ENCODE measurements at places on chromosomes 5 and 9.

GRCh38 chr9:32742296-32742695 lies 41.0 kb upstream of the TMEM215 start:
- no peak for DNase-seq

DNA sequence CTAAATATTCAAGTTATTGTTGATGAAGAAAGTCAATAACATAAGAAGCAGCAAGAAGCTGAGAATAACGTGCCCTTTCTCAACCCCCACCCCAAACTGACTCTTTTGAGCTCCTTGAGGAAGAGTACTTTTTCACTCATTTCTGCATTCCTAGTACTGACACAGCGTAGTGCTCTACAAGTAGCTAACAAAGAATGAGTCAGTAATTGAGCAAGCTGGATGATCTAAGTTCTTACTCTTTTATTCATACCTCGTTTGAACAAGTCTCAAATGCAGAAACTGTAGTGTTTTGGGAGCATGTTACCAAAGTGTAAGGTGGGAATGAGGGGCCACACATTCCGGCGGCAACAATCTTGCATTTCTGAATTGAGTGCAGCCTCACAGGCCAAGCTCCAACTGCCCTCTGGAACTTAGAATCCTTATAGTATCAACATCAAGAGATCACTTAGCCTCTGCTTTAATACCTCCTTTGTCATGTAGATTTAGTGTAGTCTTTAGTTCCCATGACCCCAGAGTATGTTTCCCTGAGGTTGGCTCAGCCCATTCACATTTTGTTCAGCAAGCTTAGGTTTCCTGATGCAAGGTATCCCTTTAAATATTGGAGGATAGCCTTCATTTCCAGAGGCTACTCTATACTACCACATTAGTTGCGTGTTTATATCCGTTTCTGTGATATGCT lies 152.0 kb downstream of the PRR16 start:
- DNase-seq: peak; percentile 83

- no peak for DNase-seq
These were observed 137.2 kb downstream of the C9orf50 start for GRCh38 chr9:129483415-129484351.

DNA sequence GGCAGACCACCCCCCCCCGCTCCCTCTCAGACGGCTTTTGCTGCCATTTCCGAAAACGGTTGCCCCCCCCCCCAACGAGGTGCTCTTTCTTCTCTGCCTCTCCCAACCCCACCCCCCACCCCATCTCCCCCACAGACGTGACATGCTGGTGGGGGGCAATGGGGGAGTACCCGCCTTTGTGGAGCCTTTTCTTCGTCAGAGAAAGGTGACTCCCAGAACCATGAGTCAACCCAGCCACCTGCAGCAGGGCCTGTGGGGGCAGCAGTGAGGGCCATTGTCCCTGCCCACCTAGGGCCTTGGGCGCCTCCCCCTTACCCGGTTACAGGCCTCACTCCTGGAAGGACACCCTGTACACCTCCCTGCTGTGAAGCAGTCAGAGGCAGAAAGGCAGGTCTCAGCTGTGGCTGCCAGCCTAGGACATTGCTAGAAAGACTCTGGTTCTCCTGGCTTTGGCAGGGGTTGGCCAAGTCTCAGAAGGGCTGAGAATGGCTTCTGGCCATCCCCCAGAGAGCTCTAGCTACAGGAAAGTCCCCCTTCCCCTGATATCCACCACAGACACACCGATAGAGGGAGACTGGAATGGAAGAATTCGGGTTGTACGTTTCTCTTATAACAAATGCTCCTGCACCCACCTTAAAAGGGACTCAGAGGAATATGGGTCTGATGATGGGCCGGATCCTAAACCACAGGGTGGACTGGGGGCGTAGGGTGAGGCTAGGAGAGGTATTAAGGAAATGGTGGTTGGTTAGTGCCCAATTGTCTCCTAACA lies 2.2 kb downstream of the DNAJB5 start:
- no peak for DNase-seq

GRCh38 chr9:131826053-131826452 lies 86.2 kb upstream of the RAPGEF1 start:
- no peak for DNase-seq

DNA sequence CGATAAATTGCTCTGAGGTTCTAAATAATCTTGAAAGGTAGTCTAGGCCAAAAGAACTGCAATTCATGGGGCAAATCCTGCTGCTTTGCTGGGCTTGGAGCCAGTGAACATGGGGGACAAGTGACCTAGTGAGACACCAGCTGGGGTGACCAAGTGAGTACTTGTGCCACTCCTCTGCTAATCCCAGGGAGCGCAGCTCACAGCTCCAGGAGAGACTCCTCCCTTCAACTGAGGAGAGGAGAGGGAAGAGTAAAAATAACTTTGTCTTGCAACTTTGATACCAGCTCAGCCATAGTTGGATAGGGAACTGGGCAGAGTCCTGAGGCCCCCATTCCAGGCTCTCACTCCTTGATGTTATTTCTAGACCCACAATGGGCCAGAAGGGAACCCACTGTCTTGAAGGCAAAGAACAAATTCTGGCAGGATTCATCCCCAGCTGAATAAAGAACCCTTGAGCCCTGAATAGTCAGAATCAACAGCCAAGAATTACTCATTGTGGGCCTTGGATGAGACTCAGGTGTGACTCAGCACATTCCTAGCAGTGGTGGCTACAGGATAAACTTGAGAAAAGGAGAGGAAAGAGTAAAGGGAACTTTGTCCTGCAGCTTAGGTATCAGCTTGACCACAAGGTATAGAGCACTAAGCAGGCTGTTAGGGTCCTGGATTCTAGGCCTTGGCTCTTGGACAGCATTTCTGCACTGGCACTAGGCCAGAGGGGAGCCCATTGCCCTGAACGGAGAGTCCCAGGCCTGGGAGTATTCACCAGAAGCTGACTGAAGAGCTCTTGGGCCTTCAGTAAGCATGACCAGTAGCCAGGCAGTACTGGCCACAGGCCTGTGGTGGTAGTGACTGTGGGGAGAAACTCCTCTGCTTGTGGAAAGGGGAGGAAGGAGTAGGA lies 288.3 kb upstream of the CDH18 start:
- DNase-seq: peak; percentile 60

GRCh38 chr9:4937446-4937845 lies 47.6 kb upstream of the JAK2 start:
- no peak for DNase-seq

- no peak for DNase-seq
These were observed 1.1 kb upstream of the CXXC5 start for GRCh38 chr5:139646912-139647505.

DNA sequence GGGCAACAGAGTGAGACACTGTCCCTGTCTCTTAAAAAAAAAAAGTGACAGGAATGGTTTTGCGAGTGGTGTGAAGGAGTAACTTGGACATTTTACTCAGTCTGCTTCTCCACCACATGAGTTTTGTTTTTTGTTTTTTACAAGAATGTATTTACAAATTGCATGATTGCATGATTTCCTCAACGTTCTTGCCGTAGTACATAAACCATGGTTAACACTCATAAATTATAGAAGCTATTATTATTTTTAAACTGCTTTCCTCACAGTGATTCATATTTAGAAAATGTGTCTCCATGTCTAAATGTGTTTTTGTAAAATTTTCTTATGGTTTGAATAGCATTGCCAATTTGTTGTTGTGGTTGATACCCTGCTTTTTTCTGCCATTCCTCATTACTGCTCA lies 220.0 kb downstream of the GOLPH3 start:
- no peak for DNase-seq

DNA sequence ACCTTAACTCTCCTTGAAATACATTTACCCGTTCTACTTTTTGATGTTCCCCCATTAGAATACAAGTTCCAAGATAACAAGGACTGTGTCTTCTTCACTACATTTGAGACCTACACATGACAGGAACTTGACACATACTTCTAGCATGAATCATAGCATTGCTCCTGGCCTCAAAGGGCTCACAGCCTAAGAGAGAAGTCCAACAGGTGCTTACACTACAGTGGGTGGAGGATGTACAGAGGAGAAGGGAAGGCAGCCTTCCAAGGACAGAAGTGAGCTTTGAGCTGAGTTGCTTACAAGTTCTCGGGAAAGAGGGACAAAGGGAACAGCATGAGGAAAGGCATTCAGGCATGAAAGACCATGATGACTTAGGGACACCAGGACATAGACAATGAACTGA lies 56.9 kb upstream of the MSX2 start:
- no peak for DNase-seq

DNA sequence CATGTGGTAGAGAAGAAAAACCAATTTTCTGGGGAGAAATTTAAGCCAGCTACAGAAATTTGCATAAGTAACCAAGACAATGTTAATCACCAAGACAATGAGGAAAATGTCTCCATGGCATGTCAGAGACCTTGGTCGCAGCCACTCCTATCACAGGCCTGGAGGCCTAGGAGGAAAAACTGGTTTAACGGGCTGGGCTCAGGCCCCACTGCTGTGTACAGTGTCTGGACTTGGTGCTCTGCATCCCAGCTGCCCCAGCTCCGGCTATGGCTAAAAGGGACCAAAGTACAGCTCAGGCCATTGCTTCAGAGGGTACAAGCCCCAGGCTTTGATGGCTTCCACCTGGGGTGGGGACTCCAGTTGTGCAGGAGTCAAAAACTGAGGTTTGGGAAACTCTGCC lies 1075.1 kb upstream of the CDH18 start:
- no peak for DNase-seq

DNA sequence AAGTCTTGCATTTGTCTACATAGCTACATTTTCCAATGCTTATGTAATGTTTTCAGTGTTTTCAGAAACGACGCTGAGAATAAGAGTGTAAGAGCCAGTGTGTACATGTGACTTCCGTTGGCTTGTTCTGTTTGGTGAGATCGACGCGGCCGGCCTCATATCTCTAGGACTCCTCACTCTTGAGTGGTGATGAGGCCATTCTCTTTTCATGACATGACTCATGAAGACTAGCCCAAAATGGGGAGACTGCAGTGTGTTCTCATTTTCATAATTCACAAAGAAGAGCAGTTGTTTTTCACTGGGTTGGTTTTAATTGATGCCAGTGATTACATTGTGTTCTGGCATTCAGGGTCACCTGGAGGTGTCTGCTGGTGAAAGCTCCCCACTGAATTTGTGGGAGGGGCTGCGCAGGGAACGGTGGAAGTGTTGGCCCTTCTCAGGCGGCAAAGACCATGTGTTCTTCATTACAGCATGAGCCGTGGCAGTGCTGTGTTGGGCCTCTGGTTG lies 131.5 kb upstream of the OTULINL start:
- peak; percentile 91 for DNase-seq

- DNase-seq: no peak
These were observed 478.0 kb downstream of the ENC1 start for GRCh38 chr5:74162524-74162923.

DNA sequence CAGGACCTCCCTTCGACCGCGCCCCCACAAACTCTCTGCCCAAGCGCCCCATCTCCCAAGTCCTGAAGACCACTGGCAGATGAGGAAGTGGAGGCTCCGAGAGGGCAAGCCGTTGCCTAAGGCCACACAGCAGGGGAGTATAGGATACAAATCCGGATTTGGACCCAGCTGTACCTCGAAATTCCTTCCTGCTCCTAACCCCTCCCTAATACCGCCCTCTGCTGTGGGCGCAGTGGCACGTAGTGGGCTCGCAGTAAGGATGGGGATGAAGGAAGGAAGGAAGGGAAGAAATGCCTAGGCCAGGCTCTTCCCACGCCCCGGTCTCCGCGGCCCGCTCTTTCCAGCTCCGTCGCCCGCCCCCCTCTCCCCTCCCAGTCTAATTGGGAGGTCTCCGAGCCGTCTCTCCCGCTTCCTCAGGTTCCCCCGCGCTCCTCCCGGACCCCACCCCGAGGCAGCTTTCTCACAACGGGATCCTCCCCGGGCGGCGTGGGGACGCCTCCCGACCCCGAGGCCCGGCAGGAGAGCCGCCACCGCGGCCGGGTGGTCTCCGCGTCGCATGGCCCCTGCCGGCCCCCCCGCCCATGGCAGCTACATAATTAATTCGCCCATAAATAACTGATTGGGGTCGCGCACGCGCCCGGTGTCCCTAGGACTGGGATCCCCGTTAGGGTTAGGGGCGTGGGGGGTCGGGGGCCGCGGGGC lies 138.9 kb downstream of the C9orf50 start:
- no peak for DNase-seq

DNA sequence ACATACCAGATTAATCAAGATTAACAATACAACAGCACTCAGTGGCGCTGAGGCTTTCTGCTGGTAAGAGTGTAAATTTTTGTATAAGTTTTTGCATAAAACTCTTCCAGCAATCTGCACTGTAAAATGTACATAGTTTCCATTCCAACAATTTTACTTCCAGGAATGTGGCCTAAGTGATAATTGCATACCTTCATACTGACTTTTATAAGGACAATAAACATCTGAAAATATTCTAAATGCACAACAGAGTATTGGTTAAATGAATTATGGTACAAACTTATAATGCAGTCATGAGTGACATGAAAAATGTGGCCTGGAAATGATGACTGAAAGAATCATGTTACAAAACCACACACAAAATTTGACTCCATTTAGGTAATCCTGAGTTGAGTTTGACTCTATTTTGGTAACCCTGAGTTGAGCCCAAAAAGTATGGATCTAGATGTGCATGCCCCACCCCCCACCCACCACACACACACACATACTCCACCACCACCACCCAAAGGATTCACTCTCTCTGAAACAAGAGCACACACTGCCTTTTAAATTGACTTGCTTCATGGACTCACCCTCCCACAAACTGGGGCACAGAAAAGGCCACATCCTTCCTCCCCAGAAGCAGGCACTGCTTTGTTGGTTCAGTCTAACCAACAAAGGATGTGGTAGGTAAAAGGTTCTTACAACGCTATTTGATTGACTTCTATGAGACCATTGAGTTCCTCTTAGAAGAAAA lies 137.6 kb downstream of the SUSD1 start:
- no peak for DNase-seq

DNA sequence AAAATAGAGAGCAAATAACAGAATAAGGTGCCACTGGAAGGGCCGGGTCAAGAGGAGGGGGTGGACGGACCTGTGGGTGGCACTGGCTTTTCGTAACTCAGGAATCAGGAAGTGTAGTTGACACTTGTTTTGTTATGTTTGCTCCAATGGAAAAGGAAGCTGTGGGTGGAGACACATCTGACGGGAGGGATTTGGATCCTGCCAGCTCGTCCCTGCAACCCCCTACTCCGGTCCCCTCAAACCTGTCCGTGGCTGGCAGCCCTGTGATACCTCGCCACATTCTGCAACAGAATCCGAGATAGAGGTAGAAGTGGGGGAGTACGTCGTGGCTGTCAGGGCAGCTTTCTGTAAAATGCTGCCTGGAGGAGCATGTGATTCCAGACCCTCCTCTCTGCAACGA lies 104.2 kb upstream of the IER5L start:
- DNase-seq: no peak

DNA sequence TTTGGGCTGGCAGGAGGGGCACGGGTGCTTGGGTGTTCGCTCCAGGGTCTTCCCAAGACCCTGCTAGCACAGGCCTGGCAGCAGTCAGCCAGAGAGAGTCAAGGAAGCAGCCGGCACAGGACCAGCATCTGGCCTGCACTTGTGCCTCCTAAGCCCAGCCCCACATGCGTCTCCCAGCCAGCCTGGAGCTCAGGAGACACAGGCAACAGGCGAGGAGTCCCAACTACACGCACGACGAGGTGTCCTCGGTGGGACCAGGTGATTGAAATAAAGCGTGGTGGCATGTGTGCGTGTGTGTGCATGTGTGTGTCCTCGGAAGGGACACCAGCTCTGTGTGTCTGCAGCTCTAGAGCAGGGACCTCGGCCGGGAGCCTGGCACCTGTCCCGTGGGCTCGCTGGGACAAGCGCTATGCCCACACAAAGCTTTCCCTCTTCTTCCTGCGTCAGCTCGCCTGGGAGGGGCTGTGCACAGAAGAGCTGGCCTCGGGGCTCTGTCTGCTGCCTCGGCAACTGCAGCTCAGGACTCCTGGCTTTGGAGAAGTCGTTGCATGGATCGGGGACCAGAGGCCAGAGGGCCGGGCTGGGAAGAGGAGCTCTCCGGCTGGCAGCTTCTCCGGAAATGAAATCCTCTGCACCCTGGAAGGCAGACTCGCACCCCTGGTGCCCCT lies 14.7 kb upstream of the SLC9A3 start:
- DNase-seq: no peak

Measured in non-pigmented ciliary epithelial cell (primary cell).